Islet precursor cell (in vitro differentiated cells): ENCODE measurements at places on chromosomes 6 and 20.

DNA sequence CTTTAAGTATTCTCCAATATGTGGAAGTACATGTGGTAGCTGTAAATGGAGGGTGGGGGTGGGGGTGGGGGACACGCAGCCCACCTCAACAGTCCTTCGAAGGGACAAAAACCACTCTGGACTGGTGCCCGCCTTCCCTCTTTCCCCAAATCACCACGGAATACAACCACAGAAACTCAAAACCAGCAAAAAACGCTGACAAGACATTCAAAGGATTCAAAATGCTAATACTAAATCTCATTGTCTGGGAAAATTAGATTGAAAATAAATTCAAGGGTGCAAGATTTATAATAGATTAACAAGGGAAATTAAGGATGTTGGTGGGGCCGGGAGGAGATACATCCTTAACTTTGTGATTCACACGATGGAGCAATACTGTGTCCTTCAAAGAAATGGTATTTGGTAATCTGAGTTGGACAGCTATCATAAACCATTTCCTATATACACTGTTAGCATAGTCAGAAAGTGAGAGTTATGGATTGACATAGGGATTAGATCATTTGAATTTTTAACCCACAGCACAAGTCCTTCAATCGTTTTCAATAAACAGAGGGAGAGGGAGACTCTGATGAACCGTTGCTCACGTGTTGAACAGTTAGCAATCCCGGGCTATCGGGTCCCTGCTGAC lies 766 bp upstream of the TBC1D22B start:
- DNase-seq = no peak

DNA sequence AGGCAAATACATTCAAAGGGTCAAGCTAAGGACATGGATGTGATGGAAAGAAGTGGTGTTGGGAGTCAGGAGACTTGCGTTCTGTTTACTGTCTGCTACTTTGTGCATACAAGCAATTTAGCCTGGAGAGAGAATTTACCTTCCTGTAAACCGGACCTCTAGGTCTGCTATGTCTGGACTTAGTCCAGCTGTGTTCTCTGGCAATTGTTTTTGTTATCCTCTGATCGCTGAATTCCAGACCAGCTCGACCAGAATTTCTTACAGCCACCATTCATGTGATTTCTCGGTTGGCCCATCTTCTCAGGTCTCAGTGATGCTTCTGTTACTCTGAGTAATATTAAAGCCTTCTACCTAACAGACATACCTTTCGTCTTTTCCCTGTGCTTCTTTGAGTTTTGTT lies 75.2 kb downstream of the LRRC1 start:
- DNase-seq = peak; percentile 65

GRCh38 chr6:158009935-158010585 lies 28.4 kb downstream of the SYNJ2 start:
- no peak for DNase-seq

GRCh38 chr6:132830334-132830751 lies 16.0 kb downstream of the RPS12 start:
- no peak for DNase-seq

- no peak for DNase-seq
Measured at GRCh38 chr20:25066386-25066785, 8.4 kb upstream of the ACSS1 start.

- peak; percentile 64 for DNase-seq
Measured at GRCh38 chr6:52361414-52361944, 472 bp upstream of the PAQR8 start.

GRCh38 chr20:4060064-4060795 lies 44.9 kb upstream of the RNF24 start:
- DNase-seq = peak; percentile 43

DNA sequence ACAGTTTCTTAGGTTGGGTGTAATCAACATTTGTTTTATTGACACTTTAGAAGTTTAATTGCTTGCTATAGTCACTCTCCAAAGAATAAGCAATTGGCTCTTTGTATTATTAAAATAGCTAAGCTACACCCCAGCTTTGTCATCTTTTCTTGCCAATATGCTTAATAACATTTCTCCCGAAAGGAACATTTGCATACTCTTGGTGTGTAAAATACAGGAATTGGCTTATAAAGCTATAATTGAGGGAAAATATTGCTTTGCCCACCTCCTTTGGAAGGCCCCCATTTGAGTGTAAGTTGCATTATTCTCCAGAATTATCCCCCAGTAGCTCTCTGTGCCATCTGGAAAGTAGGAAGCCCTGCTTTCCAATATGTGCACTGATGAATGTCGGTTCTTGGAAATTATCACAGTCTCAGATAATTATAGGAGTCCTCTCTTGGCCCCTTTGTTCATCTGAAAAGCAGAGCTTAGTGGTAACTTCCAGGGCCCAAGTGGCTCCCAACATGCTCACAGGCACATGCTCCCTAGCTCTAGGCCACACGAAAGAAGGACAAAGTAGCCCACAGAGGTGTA lies 92.4 kb upstream of the B3GAT2 start:
- no peak for DNase-seq

- DNase-seq = no peak
Measured at GRCh38 chr6:106253172-106253571, 72.4 kb downstream of the ATG5 start.

DNA sequence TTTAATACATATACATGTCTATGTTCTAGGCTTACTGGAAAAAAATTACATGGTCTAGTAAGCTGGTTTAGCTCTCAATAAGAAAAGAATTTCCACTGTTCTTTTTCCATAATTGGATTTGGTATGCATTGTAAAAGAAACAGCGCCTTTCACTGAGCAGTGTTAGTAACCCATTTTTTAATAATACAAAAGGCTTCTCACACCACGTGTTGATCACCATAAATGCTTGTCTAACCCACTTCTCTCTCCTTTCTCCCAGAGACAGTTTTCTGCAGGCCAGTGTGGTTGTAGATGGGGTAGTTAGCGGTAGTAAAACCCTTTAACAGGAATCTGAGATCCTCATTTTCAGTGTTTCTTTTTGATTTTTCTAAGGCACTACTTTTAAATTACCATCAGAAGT lies 348.7 kb upstream of the MANEA start:
- DNase-seq = no peak

- no peak for DNase-seq
Measured at GRCh38 chr6:49939993-49940498, 23.9 kb downstream of the DEFB114 start.
